ENCODE measurements at places on chromosomes 11 and 22.

GRCh38 chr11:47172740-47173336, 3.8 kb downstream of the ARFGAP2 start:
- peaks cover 25% of the 10 kb centered on the region for H3K36me3 ChIP-seq
- no peak overlapping the region for H3K27ac ChIP-seq
- peaks cover 13% of the 10 kb centered on the region for H3K4me1 ChIP-seq
- no peaks in the 10 kb centered on the region for H3K27me3 ChIP-seq

GRCh38 chr22:32761251-32761903, 40.1 kb upstream of the TIMP3 start:
- no peaks in the 10 kb centered on the region for H3K27me3 ChIP-seq
- no peak overlapping the region for H3K4me3 ChIP-seq
- H3K4me1 ChIP-seq, result peaks cover 13% of the 10 kb centered on the region
- H3K27ac ChIP-seq, result no peak overlapping the region
- no peaks in the 10 kb centered on the region for H3K36me3 ChIP-seq
- DNase-seq, result peak; percentile 74

GRCh38 chr22:38456841-38457699, 2.1 kb upstream of the KCNJ4 start:
- H3K27me3 ChIP-seq, result peaks cover 62% of the 10 kb centered on the region
- no peak for DNase-seq
- no peak overlapping the region for H3K4me3 ChIP-seq

DNA sequence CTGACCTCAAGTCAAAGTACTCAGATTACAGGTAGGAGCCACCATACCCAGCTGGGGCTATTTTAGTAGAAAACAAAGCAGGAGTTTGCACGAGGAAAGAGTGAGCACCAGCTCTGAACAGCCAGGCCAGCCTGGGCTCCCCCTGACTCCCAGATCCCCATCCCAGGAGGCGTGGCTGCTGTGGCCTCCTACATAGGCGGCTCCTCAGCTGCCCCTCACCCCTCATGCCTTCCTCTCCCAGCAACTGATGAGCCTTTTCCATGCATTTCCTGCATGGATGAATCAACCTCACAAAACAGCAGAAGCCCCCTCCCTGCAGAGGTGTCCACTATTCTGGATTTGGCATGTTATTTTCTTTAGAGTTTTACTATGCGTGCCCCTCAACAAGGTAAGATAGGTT, 10.5 kb upstream of the FLRT1 start:
- no peaks in the 10 kb centered on the region for H3K36me3 ChIP-seq
- no peaks in the 10 kb centered on the region for H3K4me1 ChIP-seq
- H3K4me3 ChIP-seq, result no peak overlapping the region

DNA sequence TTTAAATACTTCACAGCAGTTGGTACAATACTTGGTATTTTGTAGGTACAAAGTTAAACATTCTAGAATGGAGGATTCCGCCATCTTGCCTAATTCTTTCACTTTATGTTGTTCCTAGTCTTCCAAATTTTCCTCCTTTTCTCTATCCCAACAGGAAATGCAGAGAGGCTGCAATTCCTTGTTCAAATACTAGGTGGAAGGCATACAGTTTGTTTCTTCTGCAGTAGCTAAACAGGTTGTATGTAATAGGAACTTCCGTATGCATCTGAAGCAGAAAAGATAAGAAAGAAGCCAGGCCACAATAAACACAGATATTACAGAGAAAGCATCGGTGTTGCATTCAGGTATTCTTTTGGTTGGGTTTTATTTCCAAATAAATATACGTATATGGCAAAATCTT, 186.4 kb upstream of the MTMR2 start:
- no peaks in the 10 kb centered on the region for H3K36me3 ChIP-seq
- no peaks in the 10 kb centered on the region for H3K27me3 ChIP-seq
- no peak overlapping the region for H3K27ac ChIP-seq
- DNase-seq, result no peak
- H3K4me1 ChIP-seq, result peaks cover 6% of the 10 kb centered on the region
- no peak overlapping the region for H3K4me3 ChIP-seq

- H3K27me3 ChIP-seq, result no peaks in the 10 kb centered on the region
- no peak overlapping the region for H3K4me3 ChIP-seq
- H3K27ac ChIP-seq, result no peak overlapping the region
- H3K4me1 ChIP-seq, result peaks cover 2% of the 10 kb centered on the region
- H3K36me3 ChIP-seq, result no peaks in the 10 kb centered on the region
Measured at GRCh38 chr11:79200398-79201070, 240.3 kb downstream of the TENM4 start.

DNA sequence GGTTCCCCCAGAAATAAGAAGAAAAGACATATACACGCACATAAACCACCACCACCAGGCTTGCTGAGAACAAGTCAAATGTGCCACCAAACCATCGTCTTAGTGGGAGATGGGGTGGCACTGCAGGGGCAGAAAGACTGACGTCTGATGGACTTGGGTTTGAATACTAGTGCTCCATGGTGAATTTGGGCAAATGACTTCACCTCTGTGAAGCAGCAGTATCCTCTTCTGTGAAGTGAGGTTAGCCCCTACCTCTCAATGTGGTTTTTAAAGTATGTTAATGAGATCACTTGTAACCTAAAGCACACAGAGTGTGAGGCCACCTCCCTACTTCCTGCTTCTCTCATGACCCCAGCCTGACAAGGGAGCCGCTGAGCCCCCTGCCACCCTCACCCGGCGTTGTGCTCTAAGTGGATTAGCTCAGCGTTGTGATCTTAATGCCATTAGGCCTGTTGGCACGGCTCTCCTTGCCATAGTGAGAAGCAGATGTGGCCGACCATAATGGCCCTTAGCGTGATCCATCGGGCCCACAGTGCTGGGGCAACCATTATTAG, 14.4 kb downstream of the ZBTB16 start:
- H3K4me1 ChIP-seq, result no peaks in the 10 kb centered on the region
- no peaks in the 10 kb centered on the region for H3K36me3 ChIP-seq
- no peak for DNase-seq
- H3K27ac ChIP-seq, result no peak overlapping the region
- H3K4me3 ChIP-seq, result no peak overlapping the region

DNA sequence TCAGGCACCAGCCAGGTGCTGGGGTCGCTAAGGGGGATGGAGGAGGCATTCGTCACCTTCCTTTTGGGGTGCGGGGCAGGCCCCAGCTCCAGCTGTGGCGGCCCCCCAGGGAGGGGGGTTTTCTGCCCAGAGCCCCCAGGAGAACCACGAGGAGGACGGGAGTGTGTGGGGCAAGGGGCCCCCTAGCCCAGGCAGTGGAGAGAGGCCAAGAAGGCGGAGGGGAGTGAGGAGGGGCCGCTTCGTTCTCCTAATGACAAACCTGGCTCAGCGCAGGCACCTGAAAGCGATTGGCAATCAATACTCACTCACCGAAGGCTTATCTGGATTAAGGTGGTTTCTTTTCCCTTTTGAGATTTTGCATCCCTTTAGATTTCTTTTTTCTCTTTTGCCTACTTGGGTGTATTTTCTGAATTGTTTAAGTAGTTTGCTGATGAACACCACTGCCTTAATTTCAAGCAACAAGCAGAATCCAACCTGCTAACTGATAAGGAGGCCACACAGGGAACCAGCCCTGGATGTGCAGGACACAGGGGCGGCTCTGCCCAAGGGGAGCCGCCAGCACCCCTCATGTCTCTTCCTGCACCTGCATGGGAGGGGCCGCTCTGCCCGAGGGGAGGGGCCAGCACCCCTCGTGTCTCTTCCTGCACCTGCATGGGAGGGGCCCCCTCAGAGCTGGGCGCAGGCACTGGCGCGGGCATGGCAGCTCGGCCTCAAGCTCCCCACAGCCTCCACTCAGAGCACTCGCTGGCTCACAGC, 122.3 kb downstream of the BRD1 start:
- H3K27ac ChIP-seq, result no peak overlapping the region
- H3K4me1 ChIP-seq, result no peaks in the 10 kb centered on the region
- H3K36me3 ChIP-seq, result no peaks in the 10 kb centered on the region
- no peaks in the 10 kb centered on the region for H3K27me3 ChIP-seq

- H3K27ac ChIP-seq, result no peak overlapping the region
- H3K4me1 ChIP-seq, result no peaks in the 10 kb centered on the region
- DNase-seq, result no peak
- H3K27me3 ChIP-seq, result no peaks in the 10 kb centered on the region
Measured at GRCh38 chr11:103541186-103541795, 432.1 kb downstream of the DYNC2H1 start.

DNA sequence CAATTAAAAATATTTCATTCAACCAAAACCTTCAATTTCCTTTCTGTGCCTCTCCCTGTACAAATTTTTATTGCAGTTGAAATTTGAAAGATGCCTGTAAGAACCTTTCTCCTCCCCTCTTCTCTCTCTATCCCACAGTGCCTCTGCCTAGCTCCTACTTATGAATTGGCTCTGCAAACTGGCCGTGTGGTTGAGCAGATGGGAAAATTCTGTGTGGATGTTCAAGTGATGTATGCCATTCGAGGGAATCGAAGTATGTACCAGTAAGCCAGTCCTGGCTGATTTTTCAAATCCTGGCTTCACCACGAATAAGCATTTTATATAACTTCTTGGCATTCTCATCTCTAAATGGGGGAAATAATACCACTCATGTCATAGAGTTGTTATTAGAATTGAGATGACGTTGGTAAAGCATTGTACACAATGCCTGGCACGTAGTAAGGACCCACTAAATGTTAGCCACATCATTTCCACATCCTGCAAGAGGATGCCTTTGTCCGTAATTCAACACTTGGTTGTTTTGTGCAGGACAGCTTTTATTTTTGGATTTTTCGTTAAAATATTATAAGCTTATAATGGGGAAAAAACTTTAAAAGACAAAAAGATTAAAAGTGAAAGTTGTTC, 6.0 kb downstream of the DDX25 start:
- DNase-seq, result no peak
- no peak overlapping the region for H3K4me3 ChIP-seq
- no peak overlapping the region for H3K27ac ChIP-seq
